Activated CD4-positive, alpha-beta memory T cell treated with anti-CD3 and anti-CD28 coated beads for 36 hours (primary cell): ENCODE measurements at places on chromosomes 6 and 20. TPM values are rescaled to one million over a fixed set of nuclear protein-coding genes. Genes with fewer than 3 reads are reported as not detected.

The OOEP gene
- not detected for total RNA-seq

The PRR3 gene
- 22.6 TPM for total RNA-seq

The TCP11 gene
- total RNA-seq, result not detected

DNA sequence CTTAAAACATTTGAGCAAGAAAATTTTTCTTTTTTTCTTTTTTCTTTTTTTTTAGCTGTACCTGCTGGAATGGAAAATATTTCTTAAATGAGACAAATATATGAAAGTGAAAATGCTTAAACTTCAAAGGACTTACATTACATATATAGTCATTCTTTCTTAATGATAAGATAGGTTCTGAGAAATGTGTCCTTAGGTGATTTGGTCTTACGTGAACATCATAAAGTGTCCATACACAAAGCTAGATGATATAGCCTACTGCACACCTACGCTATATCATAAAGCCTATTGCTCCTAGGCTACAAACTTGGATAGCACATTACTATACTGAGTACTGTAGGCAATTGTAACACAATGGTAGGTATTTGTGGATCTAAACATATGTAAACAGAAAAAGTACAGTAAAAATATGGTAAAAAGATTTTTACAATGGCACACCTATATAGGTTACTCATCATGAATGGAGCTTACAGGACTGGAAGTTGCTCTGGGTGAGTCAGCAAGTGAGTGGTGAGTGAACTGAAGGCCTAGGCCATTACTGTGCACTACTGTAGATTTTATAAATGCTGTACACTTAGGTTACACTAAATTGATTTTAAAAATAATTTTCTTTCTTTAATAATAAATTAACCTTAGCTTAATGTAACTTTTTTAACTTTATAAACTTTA is 54.6 kb downstream of the RPP21 start:
- no peak for DNase-seq

- no peak for DNase-seq
Measured at GRCh38 chr6:166306378-166307081, 1.7 kb downstream of the PRR18 start.

DNA sequence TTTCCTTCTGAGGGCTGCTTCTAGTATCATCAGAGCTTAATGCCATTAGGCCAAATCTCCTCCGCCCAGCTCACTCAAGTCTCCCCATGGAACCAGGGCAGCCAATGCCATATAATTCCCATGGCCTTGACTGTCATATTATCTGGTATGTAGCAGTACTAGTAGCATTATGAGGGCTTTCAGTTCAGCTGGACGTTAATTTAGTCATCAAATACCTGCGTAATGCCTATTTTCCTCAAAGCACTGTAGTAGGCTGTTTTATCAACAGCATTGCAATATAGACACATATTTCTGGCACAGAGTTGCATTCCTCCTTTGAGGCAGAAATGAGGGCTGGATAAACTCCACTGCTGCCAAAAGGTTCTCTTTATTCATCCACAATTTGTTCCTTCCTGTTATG is 1.7 kb downstream of the KCTD20 start:
- no peak for DNase-seq

DNA sequence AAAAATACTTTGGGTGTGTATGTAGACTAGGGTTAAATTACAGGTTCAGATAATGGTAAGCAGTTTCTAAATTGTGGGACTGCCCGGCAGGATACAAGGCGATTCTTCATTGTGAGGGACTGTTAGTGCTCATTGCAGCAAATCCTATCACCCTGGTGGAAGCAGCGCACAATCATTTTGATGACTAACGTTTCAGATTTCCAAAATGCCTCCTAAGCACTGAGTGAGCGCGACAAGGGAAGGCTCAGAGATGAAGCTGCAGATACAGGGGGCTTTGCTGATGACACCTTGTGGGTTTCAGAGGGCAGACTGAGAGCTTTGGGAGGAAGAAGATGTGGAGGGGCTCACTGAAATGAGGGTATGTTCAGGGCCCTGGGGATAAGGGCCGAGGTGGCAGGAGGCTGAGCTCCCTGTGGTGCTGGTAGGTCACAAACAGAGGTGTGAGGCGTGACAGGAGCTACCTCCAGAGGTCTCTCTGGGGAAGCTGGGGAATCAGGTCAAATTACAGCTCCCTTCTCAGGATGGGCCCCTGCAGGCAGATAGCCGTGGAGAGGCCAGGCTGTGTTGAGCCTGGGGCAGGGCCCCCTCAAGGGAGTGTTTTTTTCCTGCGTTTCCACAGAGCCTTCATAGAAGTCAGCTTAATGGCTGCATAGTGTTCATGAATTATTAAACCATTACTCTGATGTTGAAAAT is 84.5 kb upstream of the FYN start:
- DNase-seq, result no peak

- DNase-seq, result no peak
Measured at GRCh38 chr6:129776542-129777330, 66.8 kb upstream of the ARHGAP18 start.

DNA sequence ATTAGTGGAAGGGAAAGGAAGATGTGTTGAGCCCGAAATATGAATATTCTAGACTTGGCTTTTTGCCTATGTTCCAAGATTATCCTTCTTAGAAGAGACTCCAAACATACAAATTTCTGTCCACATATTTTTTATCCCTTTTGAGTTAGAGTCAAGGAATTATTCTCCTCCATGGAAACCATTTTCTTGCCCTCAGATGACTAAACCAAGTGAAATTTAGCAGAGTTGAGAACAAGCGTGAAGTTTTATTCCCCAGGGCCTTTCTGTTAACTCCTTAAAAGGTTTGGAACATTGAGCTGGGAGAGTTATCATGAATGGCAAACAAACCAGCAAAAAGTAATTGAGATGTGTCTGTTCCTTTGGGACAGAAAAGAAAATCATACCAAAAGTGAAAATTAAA is 286.1 kb upstream of the PLCB4 start:
- no peak for DNase-seq

GRCh38 chr6:145260484-145261175 is 474.7 kb downstream of the EPM2A start:
- no peak for DNase-seq
